ENCODE measurements at places on chromosomes 3 and 15.

- DNase-seq: no peak
These were observed 80.1 kb downstream of the SLC6A1 start for GRCh38 chr3:11072631-11073030.

GRCh38 chr3:168029705-168030104 lies 66.0 kb downstream of the GOLIM4 start:
- no peak for DNase-seq

GRCh38 chr3:98755601-98756000 lies 7.5 kb upstream of the ST3GAL6 start:
- no peak for DNase-seq

DNA sequence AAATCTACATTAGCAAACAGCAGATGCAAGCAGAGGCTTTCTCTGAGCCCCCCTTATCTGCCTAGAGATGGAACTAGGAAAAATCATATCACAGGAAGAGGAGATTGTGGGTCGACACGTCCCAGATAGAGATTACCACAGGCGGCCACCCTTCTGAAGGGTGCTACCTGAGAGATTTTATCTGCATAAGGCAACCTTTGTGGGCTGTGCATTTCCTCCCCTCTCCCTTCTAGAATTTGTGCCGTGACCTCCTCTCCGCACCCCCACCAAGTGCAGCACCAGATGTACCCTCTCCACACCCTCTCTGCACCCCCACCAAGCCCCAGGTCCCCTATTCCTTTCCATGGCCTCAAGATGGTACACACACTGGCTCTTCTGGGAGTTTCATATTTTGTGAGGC lies 27.4 kb downstream of the METTL6 start:
- no peak for DNase-seq

DNA sequence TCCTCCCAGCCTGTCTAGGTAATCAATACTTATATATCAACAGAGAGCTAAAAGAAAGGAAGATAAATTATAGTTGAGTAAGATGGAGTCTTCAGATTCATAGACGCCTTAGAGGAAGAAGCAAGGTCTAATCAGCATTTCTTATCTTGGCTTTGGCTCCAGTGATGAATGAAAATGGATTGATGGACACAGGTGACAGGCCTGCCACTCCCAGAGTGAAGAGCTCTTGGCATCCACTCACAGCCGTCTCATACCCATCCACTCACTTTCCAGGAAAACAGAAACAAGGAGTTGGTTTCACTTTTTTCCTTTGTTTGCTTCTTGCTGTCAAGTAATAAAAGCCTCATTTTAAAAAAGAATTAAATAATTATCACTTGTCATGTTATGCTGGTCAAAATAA lies 168.2 kb downstream of the MFSD1 start:
- no peak for DNase-seq

DNA sequence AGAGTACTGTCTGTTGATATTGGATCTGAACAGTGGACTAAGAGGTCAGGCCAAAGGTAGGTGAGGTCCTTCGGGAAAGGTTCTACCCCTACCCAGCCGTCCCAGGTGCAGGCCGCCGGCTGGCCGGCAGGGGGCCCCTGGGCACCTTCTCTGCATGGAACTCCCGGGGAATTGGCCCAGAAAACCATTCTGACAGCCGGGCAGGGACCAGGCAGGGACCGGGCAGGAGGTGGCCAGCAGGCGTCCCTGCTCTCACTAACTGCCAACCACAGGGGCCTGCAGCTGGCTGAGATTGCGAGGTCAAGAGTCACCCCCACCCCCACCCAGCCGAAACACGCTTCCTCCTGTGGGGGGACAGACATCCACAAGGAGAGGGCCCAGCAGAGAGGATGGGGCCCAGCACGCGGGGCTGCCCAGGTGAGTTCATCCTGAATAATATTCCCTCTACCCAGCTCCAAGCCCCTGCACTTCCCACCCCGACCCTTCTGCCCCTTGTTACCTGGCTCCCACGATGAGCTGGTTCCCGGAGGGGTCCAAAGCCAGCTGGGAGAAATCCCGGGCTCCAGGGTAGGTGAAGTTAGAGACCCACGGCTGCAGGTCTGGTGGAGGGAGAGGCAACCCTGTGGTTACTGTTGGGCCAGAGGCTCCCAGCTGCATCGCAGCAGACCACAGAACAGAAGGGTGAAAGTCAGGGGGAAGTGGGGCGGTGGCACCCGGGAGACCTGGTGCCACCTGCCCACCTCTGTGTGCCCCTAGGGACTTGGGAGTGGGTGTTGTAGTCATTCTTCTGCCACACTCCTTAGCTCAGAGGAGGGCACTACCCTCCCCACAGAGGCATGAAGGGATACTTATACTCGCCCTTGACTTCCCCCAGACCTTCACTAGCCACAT lies 84.4 kb downstream of the SEMA5B start:
- peak; percentile 41 for DNase-seq

DNA sequence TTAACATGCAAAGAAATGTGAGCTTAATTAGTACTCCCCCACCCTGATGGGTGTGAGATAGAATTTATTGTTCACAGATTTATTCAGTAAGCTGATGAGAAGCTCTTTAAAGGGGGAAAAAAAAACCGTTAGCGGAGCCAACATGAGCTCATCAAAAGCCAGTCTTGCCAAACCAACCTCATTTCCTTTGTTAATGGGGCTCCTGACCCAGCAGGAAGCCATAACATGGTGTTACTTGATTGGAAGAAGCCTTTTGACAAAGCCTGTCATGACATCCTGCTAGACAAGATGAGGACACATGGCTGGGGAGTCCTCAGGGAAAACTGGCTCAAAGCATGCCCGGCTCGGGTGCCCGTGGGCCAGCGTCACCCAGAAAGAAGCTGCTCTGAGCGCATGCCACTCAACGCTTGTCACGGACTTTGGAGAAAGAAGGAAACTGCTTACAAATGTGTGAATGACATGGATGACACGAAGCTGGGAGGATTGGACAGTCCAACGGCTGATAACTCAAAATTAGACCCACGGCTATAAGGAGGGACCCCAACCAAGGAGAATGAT lies 64.6 kb downstream of the SLCO2A1 start:
- DNase-seq: no peak

DNA sequence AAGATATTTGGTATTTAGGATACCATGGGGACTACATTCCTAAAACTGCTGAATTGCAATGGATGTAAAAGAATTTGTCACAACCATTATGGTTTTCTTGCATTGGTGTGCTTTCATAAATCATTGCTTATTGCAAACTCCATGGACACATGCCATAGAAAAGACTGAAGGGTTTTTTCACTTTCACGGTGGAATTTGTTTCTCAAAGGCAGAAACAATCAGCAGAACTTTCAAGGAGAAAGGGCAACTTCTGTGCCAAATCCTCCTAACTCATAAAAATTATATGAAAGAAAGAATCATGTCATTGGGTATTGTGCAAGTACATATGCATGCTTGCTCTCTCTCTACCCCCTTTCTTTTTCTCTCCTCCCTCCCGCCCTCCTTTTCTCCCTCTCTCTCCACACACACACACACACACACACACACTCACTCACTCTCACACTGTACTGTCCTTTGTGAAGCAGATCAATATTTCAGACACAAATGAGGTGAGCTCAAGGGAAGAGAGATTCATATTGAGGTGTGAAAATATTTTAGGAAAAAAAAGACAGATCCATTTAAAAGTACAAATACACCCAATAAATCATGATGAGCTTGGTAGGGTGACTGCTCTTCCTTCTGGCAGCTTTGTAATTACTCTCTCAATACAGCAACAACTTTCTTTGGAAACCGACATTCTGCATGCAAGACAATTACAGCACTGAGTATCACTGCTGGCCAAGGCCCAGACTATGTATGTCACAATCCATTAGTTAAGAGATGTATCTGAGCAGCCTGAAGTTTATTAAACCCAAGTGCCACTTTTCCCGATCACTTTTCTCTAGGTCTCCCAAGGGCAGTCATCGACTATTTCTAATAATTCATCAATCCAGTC lies 492.6 kb downstream of the TUSC7 start:
- no peak for DNase-seq

DNA sequence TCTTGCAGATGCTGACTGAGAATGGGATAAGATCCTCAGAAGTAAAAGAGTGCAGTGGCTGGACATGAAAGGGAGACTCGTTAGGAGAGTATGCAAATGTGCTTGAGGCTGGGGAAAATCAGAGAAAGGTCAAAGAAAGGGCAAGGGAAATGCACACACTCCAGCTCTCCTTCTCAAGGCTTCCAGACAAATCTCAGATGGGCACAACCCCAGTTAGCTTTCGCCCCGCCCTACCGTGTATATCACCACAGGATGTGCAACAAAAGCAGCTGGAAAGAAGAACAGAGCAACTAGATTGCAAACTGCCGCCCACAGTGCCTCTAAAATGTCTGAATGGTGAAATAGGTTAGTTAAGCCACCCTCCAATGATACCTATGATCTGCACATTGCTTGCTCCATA lies 63.9 kb downstream of the CERS3 start:
- no peak for DNase-seq

DNA sequence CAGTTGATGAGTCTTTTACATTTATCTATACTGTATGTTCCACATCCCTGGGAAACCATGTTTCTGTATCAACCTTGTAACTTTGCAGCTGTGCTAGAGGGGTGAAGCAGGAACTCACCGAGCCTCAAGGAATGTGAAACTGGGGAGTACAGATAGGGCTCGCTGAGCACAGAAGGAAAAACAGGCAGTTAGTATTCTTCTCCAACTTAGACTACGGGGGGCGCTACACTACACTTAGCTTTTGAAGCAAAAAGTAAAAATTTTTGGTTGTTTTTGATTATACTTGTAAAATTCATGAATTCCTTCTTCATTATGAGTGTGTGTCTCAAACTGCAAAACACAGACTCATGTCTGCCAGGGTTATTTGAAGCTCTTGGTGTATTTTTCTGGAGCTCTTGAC lies 132.7 kb upstream of the RGMA start:
- no peak for DNase-seq

GRCh38 chr3:149581681-149582370 lies 76.0 kb downstream of the WWTR1 start:
- peak; percentile 94 for DNase-seq

DNA sequence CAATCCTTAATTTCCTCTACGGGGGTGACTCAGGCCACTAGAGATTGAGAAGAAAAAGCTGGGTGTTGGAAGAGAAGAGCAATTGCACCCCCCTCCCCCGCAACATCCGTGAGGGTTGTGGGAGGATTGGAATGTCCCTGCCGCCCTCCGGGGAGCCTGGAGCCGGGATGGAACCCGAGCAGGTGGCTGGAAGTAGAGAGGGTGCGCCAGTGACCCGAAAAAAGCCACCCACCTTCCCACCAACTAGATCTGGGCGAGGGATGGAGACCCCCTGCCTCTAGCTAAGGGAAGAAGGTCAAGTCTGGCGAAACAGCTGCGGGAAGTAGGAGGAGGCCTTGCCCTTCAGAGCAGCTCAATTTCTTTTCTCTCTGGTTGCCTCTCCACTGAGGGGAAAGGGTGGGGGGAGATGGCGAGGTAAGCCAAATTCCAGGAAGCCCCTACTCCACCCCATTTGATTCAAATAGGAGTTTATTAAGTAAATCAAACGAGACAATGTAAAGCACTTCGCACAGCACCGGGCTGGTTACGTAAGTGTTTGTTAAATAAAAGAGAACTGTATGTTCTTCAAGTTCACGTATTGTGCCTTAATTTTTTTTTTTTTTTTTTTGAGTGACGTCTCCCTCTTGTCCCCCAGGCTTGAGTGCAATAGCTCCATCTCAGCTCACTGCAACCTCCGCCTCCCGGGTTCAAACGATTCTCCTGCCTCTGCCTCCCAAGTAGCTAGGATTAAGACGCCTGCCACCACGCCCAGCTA lies 1.1 kb upstream of the WWTR1 start:
- no peak for DNase-seq

DNA sequence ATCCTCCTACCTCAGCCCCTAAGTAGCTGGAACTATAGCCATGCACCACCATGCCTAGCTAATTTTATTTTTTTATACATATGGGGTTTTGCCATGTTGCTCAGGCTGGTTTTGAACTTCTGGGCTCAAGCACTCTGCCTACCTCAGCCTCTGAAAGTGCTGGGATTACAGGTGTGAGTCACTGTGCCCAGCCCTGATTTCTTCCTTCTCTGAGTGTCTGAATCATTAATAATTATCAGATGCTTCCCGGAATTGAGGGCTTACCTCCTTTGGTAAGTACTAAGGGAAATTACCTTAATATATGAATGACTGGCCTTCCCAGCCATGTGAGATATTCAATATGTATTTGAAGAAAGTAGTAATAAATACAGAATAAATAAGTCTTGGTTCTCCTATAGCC lies 7.2 kb downstream of the CLPX start:
- DNase-seq: no peak

GRCh38 chr3:39166134-39166710 lies 12.8 kb upstream of the CSRNP1 start:
- DNase-seq: no peak
